ENCODE measurements at places on chromosomes 2 and 18.

GRCh38 chr2:79952616-79953015 lies 351.9 kb downstream of the LRRTM1 start:
- DNase-seq = no peak

GRCh38 chr18:61019338-61020301 lies 313.6 kb upstream of the CDH20 start:
- DNase-seq = no peak

- no peak for DNase-seq
These were observed 123.8 kb downstream of the MYO1B start for GRCh38 chr2:191369034-191369433.

GRCh38 chr18:12872408-12872807 lies 11.6 kb downstream of the PTPN2 start:
- DNase-seq = no peak

- DNase-seq = peak; percentile 57
These were observed 32.2 kb downstream of the IKZF2 start for GRCh38 chr2:213119061-213119809.

DNA sequence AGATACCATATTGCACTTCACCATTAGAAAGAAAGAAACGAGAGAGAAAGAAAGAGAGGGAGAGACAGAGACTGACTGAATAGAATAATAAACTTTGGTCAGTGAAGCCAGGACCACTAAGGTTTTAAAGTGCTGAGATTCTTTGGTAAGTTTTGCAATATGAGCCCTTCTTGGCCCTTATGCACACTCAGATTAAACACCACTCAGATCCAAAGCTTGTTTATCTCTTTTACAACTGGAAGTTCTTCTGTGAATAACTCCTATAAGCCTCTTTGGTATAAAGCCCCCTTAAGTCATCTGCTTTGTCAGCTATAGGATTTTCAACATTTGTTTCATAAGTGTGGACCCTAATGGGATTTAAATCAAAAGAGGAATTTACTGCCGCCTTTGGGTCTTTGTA lies 40.8 kb downstream of the PID1 start:
- DNase-seq = no peak

Data from RPMI7951 (cell line).